ENCODE measurements at places on chromosomes 16 and 17.

- DNase-seq: peak; percentile 54
Measured at GRCh38 chr16:73878611-73879010, 418.0 kb upstream of the PSMD7 start.

GRCh38 chr17:17537311-17538099 lies 41.3 kb upstream of the RASD1 start:
- DNase-seq: no peak

DNA sequence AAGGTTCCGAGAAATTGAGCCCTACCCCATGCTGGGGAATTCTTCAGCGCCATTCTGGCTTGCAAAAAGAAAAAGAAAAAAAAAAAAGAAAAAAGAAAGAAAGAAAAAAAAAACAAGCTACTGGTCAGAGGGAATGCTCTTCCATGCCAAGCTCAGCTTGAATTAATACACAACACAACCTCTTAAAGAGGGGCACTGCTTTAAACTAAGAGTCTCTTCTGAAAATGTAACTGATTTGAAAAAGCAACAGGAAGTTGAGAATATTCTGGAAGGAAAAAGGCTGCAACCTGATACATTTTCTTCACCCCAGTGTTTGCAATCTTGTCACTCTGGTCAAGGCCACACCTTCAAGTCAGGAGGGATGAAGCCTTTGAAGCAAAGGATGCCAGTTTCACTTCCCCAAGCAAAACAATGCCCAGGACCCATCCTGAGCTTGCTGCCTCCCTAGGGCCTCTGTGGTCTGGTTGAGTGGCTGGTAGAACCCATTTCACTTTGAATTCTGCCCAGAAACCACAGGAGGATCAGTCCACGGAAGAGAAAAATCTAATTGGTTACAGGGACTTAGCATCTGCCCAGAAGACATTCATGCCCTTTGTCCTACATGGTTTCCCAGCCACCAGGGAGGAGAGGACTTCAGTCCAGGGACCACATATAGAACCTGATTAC lies 389.7 kb downstream of the SOX9 start:
- DNase-seq: no peak

GRCh38 chr16:86150641-86151238 lies 251.8 kb downstream of the IRF8 start:
- DNase-seq: no peak

DNA sequence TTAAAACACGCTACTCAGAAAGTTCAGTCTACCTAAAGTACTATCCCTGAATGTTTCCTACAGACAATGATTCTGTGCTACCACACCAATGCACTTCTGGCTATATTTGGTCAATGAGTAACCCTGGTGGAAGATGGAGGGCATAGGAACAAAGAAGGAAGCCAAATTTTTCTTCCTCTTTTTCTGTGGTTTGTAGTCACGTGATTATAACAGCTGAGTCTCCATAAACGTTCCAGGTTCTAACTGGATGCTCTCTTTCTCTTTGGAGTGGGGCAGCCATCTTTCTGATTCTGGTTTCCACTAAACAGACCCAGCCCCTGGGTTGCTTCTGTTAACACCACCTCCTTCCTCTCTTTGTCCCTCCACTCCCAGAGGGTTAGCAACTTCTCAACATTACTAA lies 274.9 kb downstream of the CDH11 start:
- no peak for DNase-seq

GRCh38 chr17:83024218-83024971 lies 55.0 kb upstream of the METRNL start:
- DNase-seq: no peak

DNA sequence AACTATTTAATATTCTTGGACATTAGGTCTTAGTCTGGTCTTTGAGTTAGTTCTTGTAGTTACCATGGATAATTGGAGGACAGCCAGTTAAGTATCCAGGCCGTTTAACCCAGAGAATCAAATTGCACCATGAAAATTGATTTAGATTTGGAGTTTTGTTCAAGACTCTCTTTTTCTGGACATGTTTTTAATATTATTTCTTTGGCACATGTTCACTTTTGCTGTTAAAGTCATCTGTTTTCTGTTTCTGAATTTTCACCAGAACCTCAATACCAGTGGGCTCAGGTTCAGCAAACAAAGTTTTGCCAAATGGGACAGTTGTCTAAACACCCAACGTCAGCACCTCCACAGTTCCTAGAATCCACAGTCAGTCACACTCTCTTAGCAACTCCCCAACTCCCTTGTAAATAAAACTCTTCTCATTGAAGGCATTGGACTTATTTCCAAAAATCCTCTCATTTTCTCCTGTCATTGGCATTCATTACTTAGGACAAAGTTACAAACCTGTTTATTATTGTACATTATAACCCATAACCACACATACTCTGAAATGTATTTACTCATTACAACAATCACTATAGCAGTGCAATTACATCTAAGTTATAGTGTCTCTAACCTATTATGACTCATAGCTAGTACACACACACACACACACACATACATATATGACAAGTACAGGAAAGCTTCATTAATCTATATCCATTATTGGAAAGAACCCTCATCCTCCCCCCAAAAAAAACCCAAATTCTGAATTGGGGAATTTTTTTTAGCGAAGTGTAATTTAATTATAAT lies 33.5 kb upstream of the DNAH9 start:
- DNase-seq: no peak

- DNase-seq: no peak
Measured at GRCh38 chr16:57985204-57986181, 14.6 kb upstream of the CNGB1 start.

GRCh38 chr17:64504769-64505339 lies 1.2 kb downstream of the DDX5 start:
- DNase-seq: no peak

DNA sequence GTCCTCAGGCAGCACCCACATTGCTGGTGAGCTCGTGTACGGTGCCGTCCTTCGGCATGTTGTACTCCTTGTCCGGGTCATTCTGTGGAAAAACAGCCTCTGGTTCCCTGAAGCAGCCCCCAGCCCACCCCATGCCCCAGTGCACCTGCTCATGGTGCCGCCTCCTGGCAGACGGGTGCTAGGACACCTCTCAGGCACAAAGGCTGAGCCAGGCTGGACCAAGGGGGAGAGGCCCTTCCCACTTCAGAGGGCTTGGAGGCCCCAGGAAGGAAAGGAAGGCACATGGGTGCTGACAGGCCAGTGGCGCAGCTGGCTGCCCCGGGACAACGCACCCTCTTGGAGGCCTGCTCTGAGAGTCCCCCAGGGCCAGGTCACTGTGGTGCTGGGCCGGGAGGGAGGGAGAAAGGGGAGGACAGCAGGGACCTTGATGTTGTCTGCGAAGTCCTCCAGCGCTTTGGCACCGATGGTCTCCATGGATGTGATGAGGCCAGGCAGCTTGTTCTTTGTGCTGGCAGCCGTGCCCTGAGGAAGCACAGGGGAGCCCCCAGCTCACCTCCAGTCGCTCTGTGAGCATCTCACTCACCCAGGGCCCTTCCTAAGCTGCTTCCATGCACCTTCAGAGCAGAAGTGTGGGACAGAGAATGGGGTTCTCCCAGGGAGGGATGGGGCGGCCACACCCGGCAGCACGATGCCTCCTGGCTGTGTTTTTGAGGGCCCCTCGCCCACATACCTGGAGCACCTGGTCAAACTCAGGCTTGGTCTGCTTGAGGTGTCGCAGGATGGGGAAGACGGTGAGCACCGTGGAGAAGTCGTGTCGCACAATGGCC lies 9.3 kb downstream of the ZACN start:
- DNase-seq: no peak

GRCh38 chr16:47061204-47061603 lies 82.5 kb downstream of the NETO2 start:
- DNase-seq: no peak

DNA sequence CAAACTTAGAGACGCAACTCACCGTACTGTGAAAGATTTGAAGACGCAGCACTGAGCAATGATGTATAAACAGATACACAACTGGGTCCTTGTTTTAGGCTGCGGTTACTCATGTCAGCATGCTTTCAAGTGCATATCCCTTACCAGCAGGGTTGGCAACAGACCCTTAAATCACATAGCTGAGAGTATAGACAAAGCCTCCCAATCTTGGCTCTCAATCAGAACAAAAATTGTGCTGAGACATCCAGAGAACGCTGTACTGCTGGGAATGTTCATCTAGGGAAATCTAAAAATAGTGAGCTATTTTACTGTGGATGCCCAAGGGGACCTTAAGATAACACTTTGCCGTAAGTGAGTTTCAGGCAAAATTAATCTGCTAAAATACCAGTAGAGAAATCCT lies 84.4 kb upstream of the NUDT7 start:
- DNase-seq: no peak

DNA sequence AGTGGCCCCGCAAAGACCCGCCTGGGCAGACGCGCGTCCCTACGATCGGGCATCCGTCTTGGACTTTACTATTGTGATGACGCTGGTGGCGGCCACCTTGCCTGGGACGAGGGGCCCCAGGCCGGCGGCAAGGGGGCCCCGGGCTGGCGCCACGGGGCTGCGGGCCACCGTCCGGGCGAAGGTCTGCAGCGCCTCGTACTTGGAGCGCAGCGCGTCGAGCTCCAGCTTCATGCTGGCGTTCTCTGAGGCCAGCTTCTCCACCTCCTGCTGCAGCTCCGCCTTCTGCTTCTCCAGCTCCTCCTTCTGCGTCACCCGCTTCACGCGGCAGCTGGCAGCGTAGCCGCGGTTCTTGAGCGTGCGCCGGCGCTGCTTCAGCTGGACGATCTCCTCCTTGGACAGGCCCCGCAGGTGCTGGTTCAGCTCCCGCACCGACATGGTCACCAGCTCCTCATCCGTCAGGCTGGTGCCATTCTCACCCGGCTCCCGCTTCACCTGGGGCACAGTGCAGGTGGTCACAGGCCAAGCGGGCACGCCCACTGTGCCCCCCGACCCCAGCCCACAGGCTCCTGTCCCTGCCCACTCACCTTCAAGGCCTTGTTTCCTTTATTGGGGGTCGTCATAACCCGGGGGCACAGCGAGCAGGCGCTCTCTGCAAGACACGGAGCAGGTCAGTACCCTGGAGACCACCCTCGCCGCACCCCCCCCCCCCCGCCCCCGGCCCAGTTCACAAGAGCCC lies 4.8 kb upstream of the SIRT7 start:
- no peak for DNase-seq

DNA sequence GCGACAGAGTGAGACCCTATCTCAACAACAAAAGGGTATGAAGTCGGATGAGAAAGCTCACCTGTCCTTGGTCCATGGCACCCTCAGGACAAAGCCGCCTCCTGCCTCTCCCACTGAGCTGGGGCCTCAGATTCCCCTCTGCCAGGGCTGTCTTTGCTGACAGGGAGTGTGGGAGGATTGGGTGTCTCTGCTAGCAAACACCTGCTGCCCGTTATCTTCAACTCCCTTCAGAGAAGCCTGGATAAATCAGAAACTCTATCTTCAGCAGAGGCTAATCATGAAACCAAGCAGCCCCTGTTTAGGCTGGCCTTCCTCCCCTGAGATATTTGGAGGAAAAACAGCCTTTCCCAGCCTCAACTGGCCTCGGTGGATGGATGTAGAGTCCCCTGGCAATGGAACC lies 36.3 kb upstream of the CDH1 start:
- no peak for DNase-seq

- DNase-seq: no peak
Measured at GRCh38 chr17:34259146-34259545, 4.1 kb downstream of the CCL2 start.

DNA sequence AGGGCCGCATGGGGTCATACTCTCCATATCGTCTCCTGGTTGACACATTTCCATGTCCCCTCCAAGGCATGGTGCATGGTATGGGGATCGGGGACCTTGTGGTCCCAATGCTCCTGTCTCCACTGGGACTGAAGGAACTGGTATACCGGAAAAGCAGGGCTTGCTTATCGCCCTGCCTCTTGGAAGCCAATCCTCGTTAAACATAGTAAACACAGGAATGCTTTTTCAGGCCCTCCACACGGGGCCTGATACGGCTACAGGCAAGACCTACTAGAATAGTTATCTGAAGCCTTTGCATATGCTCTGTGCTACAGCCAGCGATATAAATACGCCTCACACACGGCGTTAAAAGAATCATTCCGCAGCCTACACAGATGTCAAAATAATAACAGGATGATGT lies 159.5 kb downstream of the SHISA9 start:
- no peak for DNase-seq

DNA sequence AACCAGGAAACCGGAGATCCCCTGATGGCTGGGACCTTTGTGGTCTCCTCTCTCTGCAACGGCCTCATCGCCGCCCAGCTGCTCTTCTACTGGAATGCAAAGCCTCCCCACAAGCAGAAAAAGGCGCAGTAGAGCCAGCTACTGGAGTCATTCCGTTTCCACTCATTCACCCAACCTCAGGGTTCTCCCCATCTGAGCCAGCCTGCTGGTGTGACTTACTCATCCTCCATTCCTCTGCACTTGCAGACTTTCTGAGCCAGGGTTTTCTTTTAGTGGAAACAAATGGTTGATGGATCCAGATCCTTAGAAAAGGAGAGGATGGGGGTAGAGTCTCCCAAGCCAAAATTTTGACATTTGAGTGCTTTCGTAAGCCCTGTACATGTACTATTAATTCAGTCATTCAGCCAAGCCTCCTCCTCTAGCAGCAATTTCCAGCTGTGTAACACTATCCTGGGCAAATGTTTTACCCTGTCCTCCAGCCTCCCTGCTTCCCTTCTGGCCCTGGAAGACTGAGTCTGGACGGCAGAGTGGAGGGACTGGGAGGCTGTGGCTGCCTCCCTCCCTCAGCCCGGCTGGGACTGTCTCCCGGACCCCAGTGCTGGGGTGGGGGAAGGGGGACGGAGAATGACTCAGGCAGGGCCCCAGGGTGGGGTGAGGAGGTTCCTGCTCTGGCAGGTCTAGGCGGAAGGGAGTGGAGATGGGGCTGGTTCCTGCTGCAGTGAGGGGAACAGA lies 2.3 kb downstream of the SOX15 start:
- DNase-seq: no peak

GRCh38 chr17:81420769-81421462 lies 25.7 kb downstream of the BAHCC1 start:
- no peak for DNase-seq

DNA sequence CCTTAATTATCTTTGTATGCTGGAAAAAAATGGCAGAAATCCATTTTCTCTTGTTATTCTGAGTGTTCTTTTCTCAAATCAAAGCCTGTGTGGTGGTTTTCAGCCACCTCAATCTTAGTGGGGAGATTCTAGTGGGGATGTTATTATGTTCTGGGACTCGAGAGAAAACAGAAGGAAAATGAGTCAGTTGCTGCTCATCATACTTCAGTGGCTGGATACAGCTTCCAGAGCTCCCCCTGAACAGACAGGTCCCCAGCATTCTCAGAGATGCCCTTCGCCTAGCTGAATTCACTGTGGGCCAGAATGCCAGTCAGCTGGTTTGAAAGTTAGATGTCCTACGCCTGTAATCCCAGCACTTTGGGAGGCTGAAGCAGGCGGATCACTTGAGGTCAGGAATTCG lies 8.5 kb downstream of the ST6GALNAC1 start:
- no peak for DNase-seq

GRCh38 chr16:27639561-27640276 lies 89.8 kb downstream of the KATNIP start:
- no peak for DNase-seq

GRCh38 chr16:24493821-24494220 lies 45.5 kb upstream of the RBBP6 start:
- DNase-seq: no peak

DNA sequence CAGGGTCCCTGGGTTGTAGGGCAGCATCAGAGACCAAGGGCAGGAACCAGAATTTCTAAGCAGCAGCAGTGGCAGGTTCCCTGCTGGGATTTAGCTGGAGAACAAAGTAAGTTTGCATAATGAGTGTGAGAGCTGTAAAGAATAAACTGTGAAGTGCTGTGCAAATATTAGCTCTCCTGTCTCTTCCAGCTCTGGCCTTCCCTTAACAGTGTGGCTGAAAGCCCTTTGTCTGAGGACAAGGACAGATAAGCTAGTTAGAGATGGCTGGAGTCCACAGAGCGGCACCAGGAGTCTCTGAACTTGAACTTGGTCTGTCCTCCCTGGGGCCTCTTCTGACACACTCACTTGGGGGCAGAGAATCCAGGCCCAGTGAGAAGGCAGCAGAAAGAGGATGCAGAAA lies 98.2 kb upstream of the WSCD1 start:
- no peak for DNase-seq
